ENCODE measurements at places on chromosomes 7 and 10. TPM values are rescaled to one million over a fixed set of nuclear protein-coding genes. Genes with fewer than 3 reads are reported as not detected.
A peak's percentile ranks its signal among the peaks of the same experiment; 100 is the strongest.

- no peak for DNase-seq
- H3K27me3 ChIP-seq, result no peaks in the 10 kb centered on the region
- H3K4me1 ChIP-seq, result no peaks in the 10 kb centered on the region
- H3K4me3 ChIP-seq, result no peak overlapping the region
Observed at GRCh38 chr7:7821517-7821916, 103.1 kb upstream of the RPA3 start.

SEC23IP gene
- 38.0 TPM for total RNA-seq

DNA sequence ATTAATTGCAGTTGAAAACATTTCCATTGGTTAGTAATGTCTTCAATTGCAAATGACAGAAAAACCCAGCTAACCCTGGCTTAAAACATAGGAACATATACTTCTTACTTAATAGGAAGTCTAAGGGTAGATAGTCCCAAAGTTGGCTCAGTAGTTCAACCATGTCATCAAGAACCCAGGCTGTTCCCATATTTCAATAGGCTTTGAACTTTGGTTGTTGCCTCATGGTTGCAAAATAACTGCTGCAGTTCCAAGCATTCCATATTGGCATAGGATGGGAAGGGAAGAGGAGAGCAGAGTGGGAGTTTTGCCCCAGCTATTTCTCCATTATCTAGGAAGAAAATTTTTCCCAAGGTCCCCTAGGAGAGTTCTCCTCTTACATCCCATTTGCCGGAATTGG is 81.4 kb upstream of the EEPD1 start:
- no peaks in the 10 kb centered on the region for H3K4me1 ChIP-seq
- DNase-seq, result no peak

- no peak overlapping the region for H3K27ac ChIP-seq
- no peak overlapping the region for H3K4me3 ChIP-seq
- H3K27me3 ChIP-seq, result no peaks in the 10 kb centered on the region
- no peak for DNase-seq
Observed at GRCh38 chr10:58350619-58351323, 16.0 kb downstream of the UBE2D1 start.

DNA sequence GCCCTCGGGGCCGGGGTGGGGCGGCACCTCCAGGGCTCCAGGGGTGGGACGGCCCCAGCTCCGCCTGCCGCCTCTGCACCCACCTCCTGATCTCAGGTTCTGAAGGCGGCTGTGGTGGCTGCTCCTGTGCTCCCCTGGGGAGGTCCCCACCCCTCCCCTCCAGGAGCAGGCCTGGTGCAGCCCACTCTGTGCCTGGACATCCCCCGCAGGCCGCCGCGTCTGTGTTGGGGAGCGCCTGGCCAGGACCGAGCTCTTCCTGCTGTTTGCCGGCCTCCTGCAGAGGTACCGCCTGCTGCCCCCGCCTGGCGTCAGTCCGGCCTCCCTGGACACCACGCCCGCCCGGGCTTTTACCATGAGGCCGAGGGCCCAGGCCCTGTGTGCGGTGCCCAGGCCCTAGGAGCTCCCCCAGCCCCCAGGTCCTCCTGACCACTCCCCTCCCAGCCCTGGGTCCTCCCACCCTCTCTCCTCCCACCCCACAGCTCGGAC is 5.5 kb downstream of the CYP2W1 start:
- no peak overlapping the region for H3K27ac ChIP-seq
- no peak overlapping the region for H3K4me3 ChIP-seq
- peaks cover 81% of the 10 kb centered on the region for H3K4me1 ChIP-seq
- H3K36me3 ChIP-seq, result no peaks in the 10 kb centered on the region
- peaks cover 5% of the 10 kb centered on the region for H3K27me3 ChIP-seq
- DNase-seq, result peak; percentile 50

TACR2 gene
- total RNA-seq, result not detected

DNA sequence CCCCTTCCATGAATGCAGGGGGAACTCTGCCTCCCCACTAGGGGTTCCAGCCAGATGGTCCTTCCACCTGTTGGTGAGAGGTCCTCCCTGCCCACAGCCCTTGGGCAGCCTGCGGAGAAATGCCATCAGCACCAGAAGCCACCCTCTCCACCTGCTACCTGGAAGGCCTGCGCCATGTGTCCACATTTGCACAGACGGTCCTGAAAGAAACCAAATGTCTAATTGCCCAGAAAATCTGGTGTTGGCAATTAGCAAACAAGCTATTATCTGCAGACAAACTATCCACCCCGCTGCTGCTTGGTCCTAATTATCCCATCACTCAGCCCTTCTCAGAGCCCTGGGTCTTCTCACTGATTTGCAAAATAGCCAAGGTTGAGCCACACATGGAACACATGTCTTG is 32.3 kb downstream of the HSPA12A start:
- no peak for DNase-seq
- no peak overlapping the region for H3K4me3 ChIP-seq
- peaks cover 5% of the 10 kb centered on the region for H3K27me3 ChIP-seq

GRCh38 chr7:15764010-15764409 is 77.5 kb upstream of the MEOX2 start:
- no peaks in the 10 kb centered on the region for H3K36me3 ChIP-seq
- H3K4me1 ChIP-seq, result no peaks in the 10 kb centered on the region
- no peak overlapping the region for H3K4me3 ChIP-seq

- no peaks in the 10 kb centered on the region for H3K4me1 ChIP-seq
- DNase-seq, result peak; percentile 57
- H3K36me3 ChIP-seq, result no peaks in the 10 kb centered on the region
- H3K27ac ChIP-seq, result no peak overlapping the region
- no peak overlapping the region for H3K4me3 ChIP-seq
Observed at GRCh38 chr10:2839081-2839725, 228.1 kb upstream of the PFKP start.

- peaks cover 12% of the 10 kb centered on the region for H3K27me3 ChIP-seq
- no peak for DNase-seq
- H3K36me3 ChIP-seq, result no peaks in the 10 kb centered on the region
- H3K4me1 ChIP-seq, result no peaks in the 10 kb centered on the region
- H3K27ac ChIP-seq, result no peak overlapping the region
- H3K4me3 ChIP-seq, result no peak overlapping the region
Observed at GRCh38 chr7:32357535-32358277, 132.5 kb downstream of the LSM5 start.

DNA sequence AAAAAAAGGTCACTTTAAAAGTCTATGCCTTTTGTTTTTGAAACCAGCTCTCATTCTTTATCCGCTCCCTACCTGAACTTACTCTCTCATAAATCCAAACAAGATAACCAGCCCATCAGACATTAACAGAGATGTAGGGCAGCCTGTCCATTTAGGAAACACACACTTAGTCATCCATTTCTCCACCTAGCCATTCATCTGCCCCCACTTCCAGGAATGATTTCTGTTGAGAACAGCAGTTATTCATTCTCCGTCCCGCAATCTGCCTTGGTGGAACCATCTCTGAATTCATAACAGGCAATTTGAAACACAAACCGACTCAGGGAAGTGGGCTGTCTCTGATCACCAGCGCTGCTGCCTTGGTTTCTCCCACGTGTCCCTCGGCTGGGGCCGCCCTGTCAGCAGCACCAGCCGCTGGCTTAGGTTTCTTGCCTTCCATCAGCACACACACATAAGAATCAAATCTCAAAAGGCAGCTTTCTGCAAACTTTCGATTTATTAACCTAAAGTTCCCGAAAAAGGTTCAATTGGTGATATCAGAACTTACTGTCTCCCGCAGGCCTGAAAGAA is 528.2 kb upstream of the NRP1 start:
- H3K36me3 ChIP-seq, result no peaks in the 10 kb centered on the region
- H3K27me3 ChIP-seq, result no peaks in the 10 kb centered on the region
- H3K4me3 ChIP-seq, result no peak overlapping the region
- H3K4me1 ChIP-seq, result no peaks in the 10 kb centered on the region
- no peak overlapping the region for H3K27ac ChIP-seq
- DNase-seq, result no peak

DNA sequence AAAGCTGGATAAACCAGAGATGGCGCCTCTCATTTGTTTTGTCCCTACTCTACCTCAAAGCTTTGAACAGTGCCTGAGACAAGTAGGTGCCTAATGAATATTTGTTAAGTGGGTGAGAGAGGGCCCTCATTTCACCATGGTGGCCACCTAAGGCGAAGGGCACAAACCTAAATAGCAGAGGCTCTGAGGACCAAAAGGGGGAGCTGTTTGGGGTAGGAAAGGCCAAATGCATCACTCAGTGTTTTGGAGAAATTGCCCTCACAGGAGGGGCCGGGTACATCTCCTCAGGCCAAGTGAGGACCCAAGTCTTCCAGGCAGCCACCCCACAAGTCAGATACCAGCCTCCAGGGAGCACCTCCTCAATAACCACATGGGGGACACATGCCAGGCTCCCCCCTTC is 14.0 kb downstream of the IMPDH1 start:
- peaks cover 15% of the 10 kb centered on the region for H3K4me1 ChIP-seq
- H3K36me3 ChIP-seq, result peaks cover 83% of the 10 kb centered on the region
- no peaks in the 10 kb centered on the region for H3K27me3 ChIP-seq
- no peak overlapping the region for H3K4me3 ChIP-seq
- DNase-seq, result no peak

ZCWPW1 gene
- total RNA-seq, result 0.94 TPM

GRCh38 chr10:81838950-81839349 is 36.0 kb upstream of the NRG3 start:
- H3K27ac ChIP-seq, result no peak overlapping the region
- no peaks in the 10 kb centered on the region for H3K36me3 ChIP-seq
- H3K4me3 ChIP-seq, result no peak overlapping the region
- no peak for DNase-seq
- H3K4me1 ChIP-seq, result no peaks in the 10 kb centered on the region

- peak overlapping the region; percentile 62 for H3K4me3 ChIP-seq
- no peak for DNase-seq
- H3K4me1 ChIP-seq, result no peaks in the 10 kb centered on the region
- H3K27me3 ChIP-seq, result peaks cover 3% of the 10 kb centered on the region
- no peak overlapping the region for H3K27ac ChIP-seq
Observed at GRCh38 chr10:49762566-49762877, 399 bp upstream of the OGDHL start.

DNA sequence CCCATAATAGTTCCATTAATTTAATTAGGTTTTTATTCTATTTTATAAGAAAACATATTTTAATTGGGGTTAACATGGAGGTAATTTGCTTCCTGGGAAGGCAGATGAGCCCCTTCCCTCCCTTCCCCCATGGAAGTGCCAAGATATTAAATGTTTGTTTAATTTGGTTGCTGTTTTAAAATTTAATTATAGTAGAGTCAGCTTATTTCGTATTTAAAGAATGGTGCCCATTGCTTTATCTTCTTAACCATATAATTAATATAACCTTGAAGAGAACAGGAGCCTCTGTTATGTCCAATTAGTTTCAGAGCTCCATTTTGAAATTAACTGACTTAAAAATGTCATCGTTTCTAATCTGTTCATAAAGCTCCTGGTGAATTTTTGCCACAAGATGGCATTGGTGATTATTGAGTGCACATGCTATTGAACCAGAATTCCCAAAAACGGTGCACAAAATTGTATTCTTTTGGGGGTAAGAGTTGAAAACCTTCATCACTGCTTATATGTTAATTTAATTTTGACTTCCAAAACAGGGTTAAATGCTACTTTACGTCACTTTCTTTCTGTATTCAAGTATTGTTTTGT is 26.0 kb downstream of the KLHDC10 start:
- no peak overlapping the region for H3K4me3 ChIP-seq
- no peaks in the 10 kb centered on the region for H3K27me3 ChIP-seq
- peaks cover 21% of the 10 kb centered on the region for H3K4me1 ChIP-seq
- H3K27ac ChIP-seq, result peak overlapping the region; percentile 5

GRCh38 chr7:119935418-119936025 is 337.5 kb upstream of the KCND2 start:
- no peak overlapping the region for H3K27ac ChIP-seq
- no peaks in the 10 kb centered on the region for H3K27me3 ChIP-seq
- H3K36me3 ChIP-seq, result no peaks in the 10 kb centered on the region
- no peak for DNase-seq

- no peak overlapping the region for H3K27ac ChIP-seq
- H3K36me3 ChIP-seq, result no peaks in the 10 kb centered on the region
- DNase-seq, result peak; percentile 43
- H3K27me3 ChIP-seq, result no peaks in the 10 kb centered on the region
Observed at GRCh38 chr10:110681023-110681681, 37.0 kb downstream of the RBM20 start.

- peak; percentile 44 for DNase-seq
- no peaks in the 10 kb centered on the region for H3K27me3 ChIP-seq
- H3K27ac ChIP-seq, result no peak overlapping the region
- no peaks in the 10 kb centered on the region for H3K36me3 ChIP-seq
Observed at GRCh38 chr10:112115781-112116385, 67.7 kb downstream of the GPAM start.

GRCh38 chr10:26430641-26431163 is 7.4 kb upstream of the APBB1IP start:
- DNase-seq, result no peak
- H3K4me1 ChIP-seq, result no peaks in the 10 kb centered on the region
- H3K36me3 ChIP-seq, result no peaks in the 10 kb centered on the region
- H3K27me3 ChIP-seq, result no peaks in the 10 kb centered on the region

NKX1-2 gene
- total RNA-seq, result 0.04 TPM

GRCh38 chr10:7520507-7521485 is 110.0 kb upstream of the SFMBT2 start:
- H3K4me3 ChIP-seq, result no peak overlapping the region
- H3K36me3 ChIP-seq, result no peaks in the 10 kb centered on the region
- no peak overlapping the region for H3K27ac ChIP-seq
- H3K27me3 ChIP-seq, result no peaks in the 10 kb centered on the region
- H3K4me1 ChIP-seq, result no peaks in the 10 kb centered on the region
- no peak for DNase-seq

GPR158 gene
- 5.4 TPM for total RNA-seq

- H3K4me1 ChIP-seq, result no peaks in the 10 kb centered on the region
- DNase-seq, result no peak
- no peaks in the 10 kb centered on the region for H3K36me3 ChIP-seq
- H3K4me3 ChIP-seq, result no peak overlapping the region
- no peak overlapping the region for H3K27ac ChIP-seq
- H3K27me3 ChIP-seq, result peaks cover 18% of the 10 kb centered on the region
Observed at GRCh38 chr10:116796469-116796868, 52.8 kb upstream of the ENO4 start.

PDLIM1 gene
- total RNA-seq, result 110 TPM

DNA sequence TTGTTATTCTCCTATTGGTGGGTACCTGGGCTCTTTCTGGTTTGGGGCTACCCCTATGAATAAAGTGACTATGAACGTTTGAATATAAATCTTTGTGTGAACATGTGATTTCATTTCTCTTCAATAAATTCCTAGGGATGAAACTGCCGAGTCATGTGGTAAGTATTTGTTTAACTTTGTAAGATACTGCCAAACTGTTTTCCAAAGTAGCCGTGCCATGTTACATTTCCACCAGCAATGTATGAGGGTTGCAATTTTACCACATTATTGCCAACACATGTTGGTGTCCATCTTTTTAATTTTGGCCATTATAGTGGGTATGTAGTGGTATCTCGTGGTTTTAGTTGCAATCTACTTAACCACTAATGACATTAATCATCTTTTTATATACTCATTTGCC is 94.7 kb downstream of the ZNRF2 start:
- H3K27ac ChIP-seq, result no peak overlapping the region
- H3K4me3 ChIP-seq, result no peak overlapping the region
- no peaks in the 10 kb centered on the region for H3K27me3 ChIP-seq
- no peak for DNase-seq
- H3K4me1 ChIP-seq, result no peaks in the 10 kb centered on the region
